ENCODE measurements at places on chromosomes 2 and 18.
A peak's percentile ranks its signal among the peaks of the same experiment; 100 is the strongest.

GRCh38 chr18:31248783-31249521 is 69.0 kb upstream of the DSG1 start:
- no peak for DNase-seq

- DNase-seq = no peak
Observed at GRCh38 chr2:217903859-217904613, 98.8 kb downstream of the TNS1 start.

GRCh38 chr2:203719456-203720410 is 13.3 kb downstream of the CD28 start:
- no peak for DNase-seq

- peak; percentile 7 for DNase-seq
Observed at GRCh38 chr18:78407466-78407844, 572.2 kb upstream of the SALL3 start.

DNA sequence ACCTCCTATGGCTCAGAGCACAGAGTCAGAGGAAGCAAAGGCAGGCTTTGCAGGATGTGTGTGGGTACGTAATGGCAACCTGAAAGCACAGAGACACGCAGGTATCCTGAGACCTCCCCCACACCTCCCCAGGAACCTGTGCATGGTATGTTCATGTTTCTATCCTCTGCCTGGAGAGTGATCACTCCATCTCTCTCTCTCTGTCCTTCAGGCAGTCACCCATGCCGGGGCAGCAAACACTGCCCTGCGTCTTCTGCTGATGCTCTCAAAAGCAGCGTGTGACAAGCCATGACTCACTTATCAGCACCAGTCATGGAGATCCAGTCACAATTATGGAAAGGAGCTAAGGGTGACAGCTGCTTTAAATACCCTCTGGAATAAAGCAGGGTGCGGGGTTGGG is 52.7 kb downstream of the PDCL3 start:
- no peak for DNase-seq

DNA sequence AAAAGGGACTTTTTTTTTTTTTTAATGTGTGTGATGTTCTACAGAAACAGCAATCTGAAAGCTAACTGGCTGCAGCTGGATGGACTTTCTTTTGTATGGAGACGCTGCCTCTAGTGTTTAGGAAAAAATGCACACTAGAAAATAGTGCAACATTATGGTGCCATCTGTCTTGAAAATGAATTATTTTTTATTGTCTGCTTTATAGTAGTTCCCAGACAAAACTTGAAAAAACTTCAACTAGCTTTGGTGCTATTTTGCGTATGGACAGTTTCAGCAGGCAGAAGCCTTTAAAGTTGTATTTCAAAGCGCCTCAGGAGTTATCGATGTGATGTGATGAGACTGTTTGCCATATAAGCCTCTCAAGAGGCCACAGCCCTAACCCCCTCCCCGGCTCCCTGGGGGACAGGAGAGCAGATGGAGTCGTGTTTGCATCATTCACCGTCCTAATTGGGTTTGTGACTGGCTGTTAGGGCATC is 86.9 kb downstream of the LTBP1 start:
- peak; percentile 2 for DNase-seq

GRCh38 chr18:22879293-22879692 is 53.8 kb upstream of the RBBP8 start:
- no peak for DNase-seq

DNA sequence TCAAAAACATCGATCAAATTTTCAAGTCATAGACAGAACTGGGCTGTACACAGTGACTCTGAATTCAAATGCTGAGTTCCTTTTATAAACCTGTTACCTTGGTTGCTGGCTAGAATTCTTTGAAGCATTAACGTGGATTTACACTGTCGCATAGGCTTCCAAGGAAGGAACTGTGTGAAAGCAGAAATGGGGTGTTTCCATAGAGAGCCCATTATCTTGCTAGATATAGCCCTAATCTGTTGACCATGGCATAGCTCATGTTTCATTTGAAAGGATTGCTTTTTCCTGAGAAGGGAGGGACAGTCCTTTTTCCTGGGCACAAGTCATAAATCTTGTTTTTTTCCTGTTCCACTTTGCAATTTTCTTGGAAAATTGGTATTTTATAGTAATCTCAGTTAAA is 73.8 kb upstream of the NEUROD1 start:
- no peak for DNase-seq

DNA sequence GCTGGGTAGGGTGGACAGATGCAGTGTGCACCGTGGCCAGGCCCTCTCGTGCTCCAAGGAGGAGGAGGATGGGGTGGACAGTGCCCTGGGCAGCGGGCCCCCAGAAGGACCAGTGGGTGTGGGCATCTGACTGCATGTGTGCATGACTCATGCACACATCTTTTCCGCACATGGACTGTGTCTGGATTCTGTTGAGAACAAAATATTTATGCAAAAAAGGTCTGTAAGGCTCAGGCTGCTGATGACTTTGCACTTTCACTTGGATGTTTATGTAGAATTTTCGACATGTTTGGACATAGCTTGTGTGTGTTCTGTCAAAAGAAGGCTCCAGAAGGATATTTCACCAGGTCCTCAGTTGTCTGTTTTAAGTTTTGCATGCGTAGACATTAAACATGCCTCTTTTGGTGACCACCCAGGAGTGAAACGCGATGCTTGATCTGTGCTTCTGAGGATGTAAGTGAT is 45.6 kb downstream of the MTCL1 start:
- DNase-seq = no peak

GRCh38 chr2:134609924-134610513 is 108.8 kb downstream of the TMEM163 start:
- no peak for DNase-seq

GRCh38 chr2:24855726-24856125 is 62.5 kb downstream of the CENPO start:
- no peak for DNase-seq

- no peak for DNase-seq
Observed at GRCh38 chr2:45910473-45911060, 259.1 kb downstream of the PRKCE start.

DNA sequence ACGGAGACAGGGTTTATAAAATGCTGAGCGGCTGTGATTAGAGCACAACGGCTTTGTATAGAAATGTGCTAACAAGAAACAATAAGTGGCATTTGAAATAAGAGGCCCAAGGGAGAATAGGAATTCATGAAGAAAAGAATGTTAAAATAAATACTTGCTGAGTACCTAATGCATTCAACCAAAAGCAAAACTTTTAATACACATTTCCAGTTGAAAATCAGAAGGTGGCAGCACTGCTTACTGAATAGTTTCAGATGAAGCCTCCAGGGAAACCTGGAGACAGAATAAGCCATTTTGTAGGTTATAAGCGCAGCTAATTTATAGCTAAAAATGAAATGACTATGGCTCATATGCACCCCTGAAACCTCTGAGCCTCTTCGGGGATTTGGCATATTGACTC is 286.6 kb downstream of the DPP10 start:
- DNase-seq = no peak

- no peak for DNase-seq
Observed at GRCh38 chr2:138777996-138778395, 2.2 kb downstream of the NXPH2 start.

GRCh38 chr18:41150316-41150715 is 804.7 kb upstream of the PIK3C3 start:
- peak; percentile 94 for DNase-seq

DNA sequence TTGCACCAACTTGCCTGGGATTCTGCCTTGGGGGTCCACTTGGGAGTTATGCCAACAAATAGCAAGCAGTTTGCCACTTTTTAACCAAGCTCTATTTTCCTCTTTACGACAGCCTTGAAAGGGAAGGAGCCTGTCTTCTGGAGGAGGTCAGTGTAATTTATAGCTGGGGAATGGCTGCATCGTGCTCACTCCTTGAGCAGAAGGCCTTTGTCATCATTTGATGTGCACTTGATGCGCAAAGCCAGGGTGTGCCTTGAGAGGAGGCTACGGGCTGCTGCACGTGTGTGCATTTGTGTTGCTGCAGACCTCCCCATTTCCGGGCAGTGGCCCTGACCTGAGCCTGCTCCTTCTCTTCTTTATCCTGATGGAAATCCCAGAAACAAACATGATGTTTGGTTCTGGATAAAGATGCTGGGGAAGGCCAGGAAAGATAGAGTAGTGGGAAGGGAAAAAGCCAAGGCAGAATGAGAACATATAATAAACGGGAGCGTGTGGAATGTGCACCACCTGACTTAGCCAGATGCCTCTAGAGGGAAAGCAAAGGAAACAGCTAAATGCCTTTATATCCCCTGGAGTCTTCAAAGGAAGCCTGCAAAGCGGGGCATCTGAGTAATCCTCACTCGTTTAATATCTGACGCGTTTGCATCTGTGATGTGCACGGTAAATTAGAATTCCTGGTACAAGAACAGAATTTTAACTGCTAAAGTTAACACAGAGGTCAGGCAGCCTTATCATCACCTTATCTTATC is 68.3 kb upstream of the ZNF521 start:
- no peak for DNase-seq

- peak; percentile 13 for DNase-seq
Observed at GRCh38 chr2:61356958-61357350, 113.9 kb downstream of the USP34 start.

DNA sequence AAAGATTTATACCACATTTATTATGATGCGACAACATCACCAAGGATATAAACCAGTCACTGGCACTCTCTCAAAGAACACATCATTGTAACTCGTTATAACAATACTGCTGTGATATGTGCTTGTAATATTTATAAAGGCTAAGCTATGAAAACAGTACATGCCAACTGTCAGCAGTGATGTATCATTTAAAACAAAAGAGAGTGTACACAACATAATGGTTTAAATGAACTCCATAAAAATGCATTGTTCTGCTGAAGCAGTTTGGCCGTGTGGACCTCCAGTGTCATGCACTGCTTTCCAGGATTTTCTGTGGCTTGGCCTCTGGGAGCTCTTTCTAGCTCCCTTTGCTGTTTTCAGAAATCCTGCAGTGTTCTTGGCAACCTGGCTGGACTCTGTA is 215.6 kb downstream of the MTX2 start:
- no peak for DNase-seq

- DNase-seq = no peak
Observed at GRCh38 chr2:72138011-72138881, 9.4 kb downstream of the CYP26B1 start.

- DNase-seq = no peak
Observed at GRCh38 chr18:8794934-8795280, 89.6 kb downstream of the MTCL1 start.

GRCh38 chr2:172556284-172557033 is 569 bp downstream of the PDK1 start:
- DNase-seq = peak; percentile 46

GRCh38 chr2:64904413-64905329 is 84.5 kb upstream of the SLC1A4 start:
- DNase-seq = no peak

GRCh38 chr2:222804351-222804750 is 56.5 kb upstream of the ACSL3 start:
- no peak for DNase-seq

DNA sequence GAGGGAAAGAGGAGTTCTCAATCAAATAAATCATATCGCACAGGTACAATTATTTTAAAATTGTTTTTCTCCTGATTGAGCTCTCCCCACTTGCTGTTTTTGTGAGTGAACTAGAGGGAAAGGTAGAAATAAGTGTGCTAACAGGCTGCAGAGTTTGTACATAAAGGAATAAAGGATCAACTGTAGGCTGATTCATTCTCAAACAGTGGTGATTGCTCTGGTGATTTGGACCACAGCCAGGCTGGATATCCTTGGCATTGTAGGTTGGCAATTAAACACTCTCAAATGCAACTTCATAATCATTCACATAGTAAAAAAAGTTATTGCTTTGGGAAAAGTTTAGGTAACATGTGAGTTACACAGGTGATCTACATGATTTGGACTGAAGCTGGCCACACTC is 29.8 kb downstream of the LRP1B start:
- DNase-seq = peak; percentile 81

GRCh38 chr2:158603986-158604385 is 147.2 kb downstream of the PKP4 start:
- no peak for DNase-seq

DNA sequence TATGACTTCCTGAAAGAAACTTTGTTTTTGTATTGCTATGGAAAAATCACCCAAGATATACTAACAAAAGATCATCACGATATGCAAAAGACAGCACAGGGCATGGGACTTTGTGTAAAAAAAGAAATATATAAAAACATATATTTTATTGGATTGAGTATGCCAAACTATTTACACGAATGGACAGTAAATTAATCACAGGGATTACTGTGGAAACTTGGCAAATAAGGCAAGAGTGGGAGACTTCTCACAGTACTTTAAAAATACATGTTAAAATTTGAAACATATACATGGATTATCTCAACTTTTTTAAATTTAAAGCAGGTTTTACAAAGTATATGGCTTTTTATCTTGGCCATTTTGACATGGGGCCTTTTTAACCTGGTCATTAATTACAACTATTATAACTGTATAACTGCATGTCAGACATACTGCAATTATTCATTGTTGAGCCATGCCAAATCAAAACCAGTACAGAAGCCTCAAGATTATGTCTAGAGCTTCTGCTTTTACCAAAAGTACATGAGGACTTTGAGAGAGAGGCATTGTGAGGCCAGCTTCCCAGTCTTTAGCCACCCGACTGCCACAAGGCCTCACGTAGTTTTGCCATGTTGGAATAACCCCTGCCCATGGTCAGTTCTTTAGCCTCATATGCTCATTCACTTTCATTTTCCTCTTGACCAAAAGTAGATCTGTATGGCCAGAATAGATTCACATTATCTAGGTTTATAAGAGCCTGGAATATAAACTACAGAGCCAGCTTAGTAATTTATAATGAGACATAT is 419.8 kb downstream of the SETBP1 start:
- DNase-seq = no peak

GRCh38 chr18:55805666-55806065 is 217.7 kb upstream of the TCF4 start:
- DNase-seq = no peak

GRCh38 chr18:44502790-44503189 is 177.9 kb upstream of the SETBP1 start:
- no peak for DNase-seq

GRCh38 chr2:200747668-200748618 is 63.8 kb upstream of the BZW1 start:
- DNase-seq = no peak

GRCh38 chr2:128868686-128869551 is 550.3 kb upstream of the HS6ST1 start:
- no peak for DNase-seq

GRCh38 chr18:63073481-63073880 is 246.1 kb downstream of the BCL2 start:
- DNase-seq = no peak

DNA sequence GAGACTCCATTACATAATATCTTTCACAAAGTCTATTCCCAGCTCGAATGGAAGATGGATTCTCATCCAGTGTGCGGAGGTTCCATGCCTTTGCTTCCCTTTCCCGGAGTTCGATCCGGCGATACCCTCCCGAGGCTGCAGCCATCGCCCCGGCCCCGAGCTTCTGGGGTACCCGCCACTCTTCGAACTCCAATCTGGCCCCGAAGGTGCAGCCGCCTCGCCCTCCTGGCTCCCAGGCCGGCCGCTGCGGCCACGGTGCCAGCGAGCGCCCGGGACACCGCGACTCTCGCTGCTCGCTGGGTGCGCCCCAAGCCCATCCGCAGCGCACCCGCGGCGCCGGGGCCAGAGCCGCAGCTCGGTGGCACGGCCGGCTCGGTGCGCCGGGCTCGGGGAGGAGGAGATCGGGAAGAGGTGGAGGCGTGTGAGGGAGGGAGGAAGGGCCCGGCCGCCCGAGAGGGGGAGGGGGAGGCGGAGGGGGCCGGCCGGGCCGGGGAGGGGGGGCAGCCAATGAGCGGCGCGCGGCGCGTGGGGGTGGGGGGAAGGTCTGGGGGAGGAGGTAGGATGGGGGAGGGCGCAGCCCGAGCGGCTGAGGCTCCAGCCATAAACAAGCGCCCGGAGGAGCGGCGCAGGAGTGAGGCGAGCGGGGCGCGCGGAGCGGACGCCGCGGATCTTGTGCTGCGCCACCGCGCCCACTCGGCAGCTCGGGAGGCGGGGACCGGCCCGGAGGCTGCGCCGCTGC is at the start of gene CRIM1:
Gene CRIM1 (plus strand): TSS at position 628 of the 739 bp plus-strand sequence. CDS start 515 bp downstream, outside the sequence.
- peak; percentile 38 for DNase-seq

Measured in NCI-H1105 treated with DMSO at 0.1 percent for 48 hours (cell line).